ENCODE measurements at places on chromosomes 5 and 9.

DNA sequence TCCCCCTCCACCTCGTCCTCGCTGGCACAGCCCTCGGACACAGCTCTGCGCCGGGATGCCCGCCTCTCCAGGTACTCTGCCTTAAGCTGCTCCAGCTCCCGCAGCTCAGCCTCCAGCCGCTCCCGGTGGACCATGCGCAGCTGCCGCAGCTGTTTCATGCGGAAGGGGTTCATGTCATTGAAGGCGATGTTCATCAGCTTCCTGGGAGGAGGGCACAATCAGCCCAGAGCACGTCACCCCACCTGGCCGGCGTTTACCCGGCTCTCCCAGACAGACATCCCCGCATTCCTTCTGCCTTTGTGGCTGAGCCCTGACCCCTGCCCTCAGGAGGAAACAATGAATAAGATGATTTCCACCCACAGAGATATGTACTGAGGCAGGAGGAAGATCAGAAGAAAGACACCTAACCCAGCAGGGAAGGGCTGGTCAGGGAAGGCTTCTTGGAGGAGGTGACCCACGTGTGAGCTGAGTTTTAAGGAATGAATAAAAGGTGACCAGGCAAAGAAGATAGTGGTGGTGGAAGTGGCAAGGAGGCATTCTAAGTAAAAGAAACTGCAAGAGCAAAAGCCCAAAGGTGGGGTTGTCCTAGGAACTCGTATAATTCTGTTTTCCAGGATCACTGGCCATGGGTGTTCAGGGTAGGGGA is 7.1 kb upstream of the CORO2A start:
- DNase-seq, result no peak

DNA sequence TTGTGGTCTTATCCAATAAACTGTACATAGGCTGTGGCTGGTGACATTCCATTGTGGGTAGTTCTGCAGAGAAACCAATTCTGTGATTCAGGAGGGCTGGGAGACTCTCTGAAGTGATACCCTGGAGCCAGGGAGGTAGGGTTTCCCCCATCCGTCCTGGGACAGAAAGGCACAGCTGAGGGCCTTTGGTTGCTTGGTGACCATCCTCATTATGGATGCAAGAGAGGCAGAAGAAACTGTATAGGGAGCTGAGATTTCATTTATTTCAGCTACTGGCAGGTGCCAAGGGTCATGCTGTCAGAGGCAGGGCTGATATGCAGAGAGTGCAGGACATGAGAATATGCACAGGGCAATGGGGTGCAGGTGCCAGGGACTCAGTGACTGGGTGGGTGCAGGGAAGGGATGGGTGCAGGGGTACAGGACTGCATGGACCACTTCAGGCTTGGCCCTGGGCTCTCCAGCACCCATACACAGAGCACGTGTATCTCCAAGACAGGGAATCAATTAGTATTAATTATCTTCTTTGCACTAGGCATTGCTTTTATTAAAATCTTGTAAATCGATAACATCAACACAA is 236.5 kb downstream of the ICE1 start:
- no peak for DNase-seq

DNA sequence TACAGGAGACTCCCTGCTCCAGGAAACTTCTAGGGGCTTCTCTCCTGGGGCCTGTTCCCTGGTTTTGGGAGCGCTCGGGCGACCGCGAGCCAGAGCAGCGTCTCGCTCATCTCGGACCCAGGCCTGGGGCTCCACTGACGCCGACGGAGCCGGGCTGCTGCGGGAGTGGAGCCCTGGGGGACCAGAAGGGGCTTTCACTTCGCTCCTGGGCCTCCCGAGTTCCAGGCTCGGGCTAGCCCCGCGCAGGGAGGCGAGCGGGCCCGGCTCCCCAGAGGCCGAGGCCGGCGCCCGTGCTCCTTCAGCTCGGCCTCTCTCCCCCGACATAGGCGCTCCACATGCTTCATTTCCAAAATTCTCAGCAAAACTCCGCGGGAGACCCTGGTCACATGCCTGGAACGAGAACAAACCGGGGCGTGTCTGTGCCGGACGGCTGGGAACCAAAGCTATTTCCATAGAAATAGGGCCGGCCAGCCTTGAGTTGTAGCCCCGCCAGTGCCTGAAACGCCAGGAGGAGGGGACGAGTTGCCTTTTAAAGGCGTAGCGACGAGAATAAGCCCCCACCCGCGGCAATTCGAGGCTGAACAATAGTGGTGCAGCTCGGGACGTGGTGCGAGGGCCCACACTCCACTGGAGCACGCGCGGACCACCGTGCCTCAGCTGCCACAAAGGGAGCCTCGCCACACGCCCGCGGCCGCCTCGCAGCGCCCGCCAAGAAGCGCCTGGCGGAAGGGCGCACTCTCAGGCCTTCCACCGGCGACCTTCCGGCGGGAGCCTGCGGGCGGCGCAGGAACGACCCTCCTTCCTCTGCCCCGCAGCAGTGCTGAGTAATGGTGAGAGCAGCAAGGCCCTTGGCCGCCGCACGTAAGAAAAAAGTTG is 1.1 kb upstream of the G3BP1 start:
- peak; percentile 94 for DNase-seq

GRCh38 chr9:98129451-98129881 is 10.4 kb upstream of the TRIM14 start:
- no peak for DNase-seq

DNA sequence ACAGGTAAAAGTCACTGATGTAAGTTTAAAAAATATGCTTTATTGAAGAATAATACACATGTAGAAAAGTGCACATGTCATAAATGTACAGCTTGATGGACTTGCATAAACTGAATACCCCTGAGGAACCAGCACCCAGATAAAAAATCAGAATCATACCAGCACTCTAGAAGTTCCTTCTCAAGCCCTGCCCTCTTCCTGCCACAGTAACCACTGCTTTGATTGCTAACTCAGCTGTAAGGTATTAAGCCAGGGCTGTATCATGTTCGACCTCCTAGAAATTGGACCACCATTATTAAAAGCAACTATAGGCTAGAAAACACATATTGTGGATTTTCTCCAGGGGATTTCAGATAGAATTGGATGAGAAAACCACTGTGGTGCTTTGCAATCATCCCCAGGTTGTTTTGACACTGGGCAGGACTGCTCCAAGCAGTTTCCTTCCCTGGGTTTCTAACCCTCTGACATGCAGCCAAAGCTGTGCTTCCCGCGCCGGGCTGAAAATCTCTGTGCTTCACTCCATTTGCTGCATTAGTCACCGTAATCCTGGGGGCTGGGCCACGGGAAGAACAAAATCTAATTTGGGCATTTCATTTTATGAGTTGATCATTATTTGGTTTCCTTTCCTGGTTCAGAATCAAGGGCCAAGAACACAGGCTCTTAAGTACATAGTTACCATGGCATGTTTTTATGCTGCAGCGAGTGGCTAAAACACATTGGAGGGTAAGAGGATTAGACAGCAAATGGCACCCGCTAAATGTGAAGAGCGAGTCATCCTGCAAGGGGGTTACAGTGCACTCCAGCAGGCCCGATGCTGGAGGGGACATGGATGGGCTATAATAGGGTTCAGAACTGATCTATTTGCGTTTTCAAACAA is 139.4 kb upstream of the IL12B start:
- DNase-seq, result peak; percentile 64

- DNase-seq, result no peak
These were observed 1740.9 kb upstream of the CDH9 start for GRCh38 chr5:28779161-28779754.

DNA sequence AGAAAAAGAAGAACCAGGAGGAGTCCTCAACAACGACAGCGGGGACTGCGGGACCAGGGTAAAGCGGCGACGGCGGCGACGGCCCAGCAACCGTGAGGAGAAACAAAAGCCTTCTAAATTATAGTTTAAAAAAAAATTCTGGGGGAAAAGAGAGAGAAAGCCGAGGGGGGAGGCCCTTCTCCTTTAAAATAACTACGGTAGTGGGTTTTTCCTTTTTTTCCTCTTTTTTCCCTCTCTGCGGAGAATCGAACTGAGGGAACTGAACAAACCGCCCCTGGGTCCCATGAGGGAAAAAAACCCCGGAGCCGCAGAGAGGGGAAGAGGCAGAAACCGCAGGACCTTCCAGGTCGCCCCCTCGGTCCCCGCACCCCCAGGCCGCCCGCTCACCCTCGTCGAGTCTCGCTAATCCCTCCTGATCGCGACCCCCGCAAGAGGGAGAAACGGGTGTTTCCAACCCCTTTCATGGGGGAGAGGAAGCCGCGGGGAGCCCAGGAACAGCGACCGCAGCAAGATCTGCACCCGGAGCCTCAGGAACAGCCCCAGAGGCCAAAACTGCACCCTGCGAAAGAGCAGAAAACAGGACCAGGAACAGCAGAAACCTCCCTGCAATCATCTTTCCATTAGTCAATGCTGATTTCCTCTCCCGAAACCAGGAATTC is 453 bp downstream of the CPEB4 start:
- no peak for DNase-seq

GRCh38 chr9:126672634-126673284 is 59.0 kb downstream of the LMX1B start:
- DNase-seq, result no peak

DNA sequence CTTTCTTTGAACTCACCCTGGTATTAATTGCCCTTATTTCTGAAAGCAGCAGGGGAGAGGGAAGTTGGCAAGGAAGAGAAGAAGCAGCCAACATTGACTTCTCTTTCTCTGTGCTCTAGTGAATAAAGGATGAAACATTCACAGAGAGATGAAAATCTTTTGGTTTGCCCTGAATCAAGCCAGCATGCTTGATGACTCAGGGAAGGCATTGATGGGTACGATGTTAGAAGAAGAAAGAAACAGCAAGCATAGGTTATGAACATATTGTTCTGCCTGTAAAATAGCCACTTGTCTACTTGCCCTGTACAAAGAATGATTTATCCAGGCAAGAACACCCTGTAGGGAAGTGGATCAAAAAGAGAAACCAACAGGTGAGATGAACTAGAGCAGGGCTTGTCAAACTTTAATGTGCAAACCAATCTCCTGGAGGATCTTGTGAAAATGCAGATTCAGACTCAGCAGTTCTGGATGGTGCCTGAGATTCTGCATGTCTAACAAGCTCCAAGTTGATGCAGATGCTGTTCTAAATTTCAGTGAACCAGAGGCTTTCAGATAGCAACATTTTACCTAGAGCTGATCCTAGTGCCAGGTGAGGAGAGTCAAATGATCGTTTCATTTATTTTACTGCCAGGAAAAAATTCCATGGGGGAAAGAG is 586.6 kb upstream of the TLE4 start:
- no peak for DNase-seq

DNA sequence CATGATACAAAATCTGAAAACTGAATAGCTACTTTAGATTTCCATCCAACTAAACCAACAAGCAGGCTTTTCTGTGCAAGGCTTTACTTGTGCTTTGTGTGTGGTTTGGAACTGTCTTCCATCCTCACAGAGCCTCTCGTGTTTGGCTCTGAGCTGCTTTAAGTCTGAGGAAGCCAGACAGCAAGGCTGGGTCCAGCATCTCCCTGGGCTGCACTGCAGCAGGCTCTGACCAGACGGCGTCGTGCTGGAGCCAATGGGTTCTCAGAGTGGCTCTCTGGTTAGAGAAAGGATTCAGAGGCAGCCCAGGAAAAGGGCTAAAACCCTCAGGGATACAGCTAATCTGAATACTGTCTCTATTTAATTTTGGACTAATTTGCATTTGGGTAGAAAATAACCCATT is 207.9 kb upstream of the EFNA5 start:
- no peak for DNase-seq

DNA sequence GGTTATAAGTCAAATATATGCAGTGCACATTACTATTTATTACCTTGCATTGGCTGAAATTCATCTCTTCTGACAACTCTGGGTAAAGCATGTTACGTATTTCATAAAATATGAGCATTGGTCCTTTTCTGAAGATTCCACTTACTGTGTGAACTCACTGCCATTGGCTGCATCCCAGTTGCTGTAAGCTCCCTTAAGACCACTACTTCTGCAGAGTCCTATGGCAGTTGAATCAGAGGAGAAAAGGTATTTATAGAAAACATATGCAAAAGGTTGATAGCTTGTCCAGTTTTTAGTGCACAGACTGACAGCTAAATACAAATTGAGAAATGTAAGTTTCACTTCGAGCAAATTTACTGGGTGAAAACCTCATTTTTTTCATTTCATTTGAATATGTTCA is 394.6 kb upstream of the ARRDC3 start:
- DNase-seq, result no peak

- no peak for DNase-seq
These were observed 18.0 kb downstream of the ATOX1 start for GRCh38 chr5:151740336-151740942.

- DNase-seq, result no peak
These were observed 108.2 kb upstream of the GPR151 start for GRCh38 chr5:146624179-146624578.

All from esophagus muscularis mucosa (tissue), 4 donors.